ENCODE measurements at places on chromosomes 13 and 19. TPM values are rescaled to one million over a fixed set of nuclear protein-coding genes. Genes with fewer than 3 reads are reported as not detected.

DNA sequence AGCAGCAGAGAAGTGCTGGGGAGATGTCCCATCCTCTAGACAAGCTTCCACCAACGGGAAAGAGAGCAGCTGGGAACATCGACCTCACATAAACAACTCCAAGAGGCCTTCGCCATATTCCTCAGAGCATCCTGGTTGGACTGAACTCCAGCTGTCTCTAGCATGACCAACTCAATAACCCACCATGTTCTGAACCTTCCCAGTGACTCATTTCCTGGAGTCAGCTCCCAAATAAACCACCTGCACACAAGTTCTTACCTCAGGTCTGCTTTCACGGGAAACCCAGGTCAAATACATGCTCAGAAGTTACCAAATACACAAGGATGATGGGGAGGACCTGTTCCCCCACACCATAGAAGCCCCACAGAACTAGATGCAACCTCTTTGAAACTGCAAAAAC lies 878.5 kb downstream of the UQCRFS1 start:
- no peak for DNase-seq

- DNase-seq = no peak
Observed at GRCh38 chr19:16146112-16146511, 2.6 kb downstream of the HSH2D start.

DNA sequence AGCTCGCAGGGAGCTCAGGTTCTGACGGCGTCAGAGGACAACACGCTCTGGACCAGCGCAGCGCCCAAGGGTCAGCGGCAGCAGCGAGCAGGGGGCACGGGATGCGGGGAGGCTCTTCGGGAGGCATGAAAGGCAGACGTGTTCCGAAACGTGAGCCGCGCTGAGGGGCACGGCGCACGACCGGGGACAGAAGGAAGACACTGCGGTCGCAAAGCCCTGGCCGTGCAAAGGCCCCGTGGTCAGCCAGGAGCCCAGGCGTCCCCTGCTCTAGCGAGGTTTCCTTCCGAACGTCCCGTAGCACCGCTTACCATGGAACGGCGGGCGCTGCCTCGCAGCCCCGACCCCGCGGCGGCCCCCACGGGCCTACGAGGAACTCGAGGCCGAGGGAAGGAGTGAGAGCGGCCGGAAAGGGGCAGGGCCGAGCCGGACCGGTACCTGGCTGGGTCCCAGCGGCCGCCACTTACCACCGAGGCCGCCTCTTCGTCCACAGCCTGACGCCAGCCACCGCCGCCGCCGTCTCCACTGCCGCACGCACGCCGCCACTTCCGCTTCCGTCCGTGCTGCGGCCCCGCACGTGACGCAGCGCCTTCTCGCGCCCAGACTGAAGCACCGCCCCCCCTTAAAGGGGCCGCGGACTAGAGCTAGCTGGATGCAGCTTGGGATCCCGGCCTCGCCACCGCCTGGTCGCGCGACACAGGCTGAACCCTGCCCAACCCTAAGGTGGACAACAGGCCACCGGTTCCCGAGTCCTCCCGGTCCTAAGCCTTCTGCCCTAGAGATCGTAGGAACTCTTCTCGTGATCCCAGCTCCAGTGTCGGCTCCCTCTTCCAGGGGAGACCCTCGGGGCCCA lies 9.4 kb downstream of the ABHD17A start:
- peak; percentile 99 for DNase-seq

- DNase-seq = no peak
Observed at GRCh38 chr19:38650911-38651584, 3.6 kb downstream of the ACTN4 start.

- no peak for DNase-seq
Observed at GRCh38 chr13:105608104-105608503, 927.4 kb downstream of the EFNB2 start.

The FUT1 gene
- total RNA-seq = 5.7 TPM

The LHFPL6 gene
- total RNA-seq = 112 TPM

DNA sequence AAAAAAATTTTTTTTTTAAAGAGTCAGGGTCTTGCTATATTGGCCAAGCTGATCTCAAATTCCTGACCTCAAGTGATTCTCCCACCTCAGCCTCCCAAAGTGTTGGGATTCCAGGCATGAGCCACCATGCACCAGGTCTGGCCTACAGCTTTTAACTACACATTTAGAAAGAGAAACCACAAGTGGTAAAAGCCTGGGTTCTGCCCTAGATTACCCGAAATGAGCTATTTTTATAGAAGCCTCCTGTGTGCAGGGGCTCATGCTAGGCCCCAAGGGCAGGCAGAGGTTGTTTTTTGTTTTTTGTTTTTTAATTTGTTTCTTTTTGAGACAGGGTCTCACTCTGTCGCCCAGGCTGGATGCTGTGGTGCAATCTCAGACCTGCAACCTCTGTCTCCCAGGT lies 14.0 kb upstream of the MYADM start:
- DNase-seq = no peak

- no peak for DNase-seq
Observed at GRCh38 chr19:50359328-50359818, 6.1 kb downstream of the NAPSA start.

The CYP2A7 gene
- not detected for total RNA-seq

DNA sequence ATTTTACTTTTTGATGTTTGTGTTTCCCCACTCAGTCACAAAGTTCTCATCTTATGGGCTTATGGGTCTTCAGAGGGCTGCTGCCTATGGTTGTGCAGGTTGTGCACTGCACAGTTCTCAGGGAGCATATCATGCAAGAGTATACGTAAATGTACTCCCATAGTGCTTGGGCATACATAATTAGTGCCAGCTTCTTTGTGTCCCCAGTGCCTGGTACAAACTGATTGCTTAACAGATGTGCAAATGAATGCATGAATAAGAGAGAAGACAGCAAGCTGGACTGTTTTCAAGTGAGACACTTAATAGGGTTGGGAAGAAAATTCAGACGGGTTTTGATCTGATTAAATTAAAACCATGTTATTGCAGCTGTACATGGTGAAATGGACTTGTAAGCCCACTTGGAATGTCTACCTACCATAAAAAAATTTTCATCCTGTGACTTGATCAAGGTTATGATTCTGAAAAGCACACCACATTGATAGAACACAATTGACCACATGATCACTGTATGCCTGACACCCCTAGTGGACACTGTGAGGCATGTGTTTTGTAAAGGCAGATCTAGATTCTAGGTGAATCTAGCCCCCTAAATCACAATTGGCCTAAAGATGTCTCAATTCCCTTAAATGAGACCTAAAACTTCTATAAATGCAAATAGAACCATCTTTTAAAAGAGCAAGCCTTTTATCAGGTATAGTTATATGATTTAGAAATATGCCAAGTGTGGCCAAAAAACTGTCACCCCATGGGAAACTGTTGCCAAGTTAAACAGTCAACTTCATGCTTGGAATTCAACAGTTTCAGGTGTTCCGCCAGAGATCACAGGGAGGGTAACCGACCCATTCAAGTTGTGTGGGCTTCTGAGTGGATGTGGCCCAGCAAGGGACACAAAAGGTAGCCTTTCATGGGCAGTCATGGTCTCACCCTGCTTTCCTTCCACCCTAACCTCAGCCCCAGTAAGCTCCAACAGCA lies 27.9 kb downstream of the FAM124A start:
- DNase-seq = no peak

DNA sequence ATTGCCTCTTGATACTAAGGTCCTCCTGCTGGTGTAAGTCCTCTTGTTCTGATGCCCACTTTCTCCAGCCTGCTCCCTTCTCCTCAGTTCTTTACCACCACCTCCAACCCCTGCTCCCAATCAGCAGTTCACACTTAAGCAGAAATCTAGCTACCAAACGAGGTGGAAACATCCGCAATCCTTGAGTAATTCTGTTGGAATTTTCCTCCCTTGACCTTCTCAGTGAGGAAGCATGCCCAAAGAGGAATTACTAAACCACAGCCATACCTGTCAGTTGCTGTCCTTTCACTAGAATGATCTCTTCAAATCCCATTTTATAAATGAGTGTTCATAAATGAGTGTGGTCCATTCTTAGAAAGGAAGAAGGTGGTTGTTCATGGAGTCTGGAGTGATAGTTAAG lies 289.9 kb downstream of the DACH1 start:
- no peak for DNase-seq

DNA sequence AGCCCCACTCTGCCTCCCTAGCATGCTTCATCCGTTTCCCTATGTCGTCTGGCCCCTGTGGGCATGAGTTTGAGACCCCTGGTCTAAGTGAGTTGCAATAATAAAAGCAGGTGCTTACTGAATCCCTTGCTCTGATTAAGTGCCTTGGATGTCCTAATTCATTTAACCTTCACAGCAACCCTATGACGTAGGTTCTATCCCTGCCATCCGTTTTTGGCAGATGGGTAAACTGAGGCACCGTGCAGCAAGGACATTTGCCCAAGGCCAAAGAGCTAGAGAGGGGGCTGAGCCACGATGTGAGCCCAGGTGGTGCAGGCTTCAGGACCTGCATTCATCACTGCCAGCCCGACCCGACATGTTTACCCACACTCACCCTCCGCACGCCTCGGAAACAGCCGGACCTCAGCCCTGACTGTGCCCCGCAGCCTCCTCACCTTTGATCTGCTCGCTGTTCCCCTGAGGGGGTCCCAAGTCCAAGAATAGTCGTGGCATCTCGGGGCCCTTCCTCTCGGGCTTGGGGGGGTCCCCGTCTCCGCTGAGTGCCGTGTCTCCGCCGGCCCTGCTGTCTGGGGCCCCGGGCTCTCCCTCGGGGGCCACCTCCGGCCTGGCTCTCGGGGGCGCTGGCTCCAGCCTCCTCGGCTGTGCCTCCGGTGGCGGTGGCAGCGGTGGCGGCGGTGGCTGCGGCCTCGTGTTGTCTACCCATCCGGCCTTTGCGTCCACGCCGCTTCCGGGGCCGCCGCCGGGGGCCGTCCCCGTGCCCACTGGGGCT lies 14.5 kb downstream of the LMTK3 start:
- no peak for DNase-seq

The TEX26 gene
- 0.45 TPM for total RNA-seq

The B3GNT3 gene
- total RNA-seq = 0.32 TPM

GRCh38 chr13:107809125-107809524 lies 406.2 kb downstream of the LIG4 start:
- no peak for DNase-seq

The RFPL4AL1 gene
- not detected for total RNA-seq

GRCh38 chr19:4066176-4066606 lies 508 bp downstream of the ZBTB7A start:
- no peak for DNase-seq

The SLC10A2 gene
- not detected for total RNA-seq

GRCh38 chr13:47461816-47462215 lies 539.3 kb downstream of the SUCLA2 start:
- no peak for DNase-seq

GRCh38 chr19:45712699-45713067 lies 18.0 kb downstream of the FBXO46 start:
- DNase-seq = no peak

The RYR1 gene
- total RNA-seq = 4.8 TPM

DNA sequence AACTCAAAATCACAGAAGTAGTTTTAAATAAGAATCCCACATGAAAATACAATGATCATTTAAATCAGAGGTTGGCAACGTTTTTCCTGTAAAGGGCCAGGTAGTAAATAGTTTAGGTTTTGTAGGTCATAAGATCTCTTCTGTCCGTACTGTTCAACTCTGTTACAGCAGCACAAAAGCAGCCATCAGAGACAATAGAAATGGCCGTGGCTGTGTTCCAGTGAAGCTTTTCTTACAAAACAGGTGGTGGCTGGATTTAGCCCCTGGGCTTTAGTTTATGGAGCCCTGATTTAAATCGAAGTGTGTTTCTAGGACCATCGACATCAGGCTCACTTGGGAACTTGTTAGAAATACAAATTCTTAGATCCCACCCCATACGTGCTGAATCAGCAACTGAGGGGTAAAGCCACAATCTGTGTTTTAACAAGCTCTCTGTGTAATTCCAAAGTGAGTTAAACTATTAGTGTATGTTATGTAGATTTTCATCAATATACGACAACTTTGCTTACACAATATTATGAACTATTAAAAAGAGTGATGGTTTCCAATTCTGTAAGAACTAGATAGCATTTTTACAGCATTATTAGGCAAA lies 54.8 kb upstream of the MIR17HG start:
- DNase-seq = no peak

DNA sequence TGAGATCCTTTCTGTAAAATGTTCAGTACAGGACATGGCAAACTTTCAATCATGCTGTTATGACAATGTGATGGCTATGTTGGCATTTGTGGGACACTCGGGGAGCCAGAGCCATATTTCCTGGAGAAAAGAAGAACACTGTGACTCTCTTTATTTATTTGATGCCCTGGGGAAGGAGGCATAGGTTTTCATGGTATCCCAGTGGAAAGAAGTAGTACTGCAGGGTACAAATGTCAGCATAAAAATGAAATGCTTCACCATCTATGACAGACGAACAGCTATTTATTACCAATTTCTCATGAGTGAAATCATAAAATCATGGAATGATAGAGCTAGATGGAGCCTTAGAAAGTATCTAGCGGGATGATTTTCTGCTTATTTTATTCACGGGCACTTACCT lies 217.1 kb downstream of the COL4A1 start:
- DNase-seq = no peak

DNA sequence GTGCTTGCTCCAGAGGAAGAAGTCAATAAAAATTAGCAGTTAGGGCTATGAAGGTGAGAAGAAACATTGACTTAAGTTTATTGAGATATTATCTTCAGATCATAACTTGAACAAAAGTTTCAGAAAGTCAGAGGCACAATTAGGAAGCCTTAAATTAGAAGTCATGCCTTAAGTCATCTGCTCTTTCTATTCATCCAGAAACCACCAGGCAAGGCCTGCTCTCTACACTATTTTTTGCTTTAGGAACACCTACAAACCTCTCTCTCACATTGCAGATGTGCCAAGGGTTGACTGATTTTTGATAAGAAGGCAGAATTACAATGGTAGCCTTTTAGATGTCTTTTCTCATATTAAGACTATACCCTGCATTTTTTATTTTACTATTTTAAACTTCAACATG lies 268.7 kb downstream of the SPRY2 start:
- no peak for DNase-seq

The KIR3DL1 gene
- total RNA-seq = not detected

GRCh38 chr13:85009447-85009846 lies 789.8 kb downstream of the SLITRK6 start:
- DNase-seq = no peak

The INSR gene
- 75.5 TPM for total RNA-seq

GRCh38 chr13:113753171-113753570 lies 5.9 kb upstream of the TMEM255B start:
- DNase-seq = no peak

The GDF15 gene
- 5.9 TPM for total RNA-seq

GRCh38 chr19:13370948-13371347 lies 135.3 kb downstream of the CACNA1A start:
- DNase-seq = no peak

All from mesenteric fat pad (tissue), 1 donor.